ENCODE measurements at places on chromosomes 2 and 18. TPM values are rescaled to one million over a fixed set of nuclear protein-coding genes. Genes with fewer than 3 reads are reported as not detected.
A peak's percentile ranks its signal among the peaks of the same experiment; 100 is the strongest.

DNA sequence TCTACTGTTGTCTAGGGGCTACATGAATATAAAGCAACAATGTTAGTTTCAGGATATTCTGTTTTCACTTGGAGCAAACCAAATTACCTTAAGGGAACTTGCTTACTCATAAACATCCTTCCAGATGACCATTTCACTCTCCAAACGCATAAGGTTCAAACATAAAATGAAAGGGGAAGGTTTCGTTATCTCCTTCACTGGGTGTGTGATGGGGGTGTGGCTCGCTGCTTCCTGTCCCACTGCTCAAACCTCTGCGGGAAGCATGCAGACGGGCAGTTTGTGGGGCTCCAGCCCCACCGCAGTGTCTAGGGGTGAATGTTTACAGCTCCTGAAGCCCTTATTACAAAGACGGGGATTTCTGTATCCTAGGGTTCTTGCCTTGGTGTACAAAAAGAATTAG, 1310.9 kb upstream of the TMEFF2 start:
- no peak for DNase-seq

DNA sequence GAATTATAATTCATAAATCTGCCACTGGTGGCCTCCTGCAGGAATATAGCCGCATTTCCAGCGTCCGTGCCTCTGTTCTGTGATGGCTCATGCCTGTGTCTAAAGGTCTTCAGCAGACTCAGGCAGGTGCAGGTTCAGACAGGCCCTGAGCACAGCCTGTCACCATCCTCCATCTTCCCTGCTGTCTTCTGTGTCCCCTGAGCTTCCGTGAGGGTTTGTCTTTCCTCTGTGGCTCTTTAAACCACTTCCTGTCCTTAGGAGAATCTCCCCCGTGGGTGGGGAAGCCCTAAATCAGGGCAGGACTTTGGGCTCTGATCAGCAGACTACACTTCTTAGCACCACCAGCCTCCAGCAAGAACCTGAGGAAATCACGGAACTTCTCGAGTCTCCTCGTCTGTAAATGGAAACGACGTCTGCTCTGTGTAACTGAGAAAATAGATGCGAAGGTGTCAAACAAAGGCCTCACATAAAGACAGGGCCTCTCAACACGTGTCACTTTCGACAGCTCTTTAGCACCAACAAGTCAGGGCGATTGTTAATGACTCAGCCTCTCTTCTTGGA, 24.1 kb upstream of the NFATC1 start:
- DNase-seq: no peak

HOXD10 gene
- not detected for total RNA-seq

SAG gene
- total RNA-seq: not detected

- DNase-seq: no peak
These were observed 179.1 kb upstream of the CYP26B1 start for GRCh38 chr2:72326759-72327158.

- DNase-seq: no peak
These were observed 5.1 kb downstream of the ITGB6 start for GRCh38 chr2:160194946-160195345.

DNA sequence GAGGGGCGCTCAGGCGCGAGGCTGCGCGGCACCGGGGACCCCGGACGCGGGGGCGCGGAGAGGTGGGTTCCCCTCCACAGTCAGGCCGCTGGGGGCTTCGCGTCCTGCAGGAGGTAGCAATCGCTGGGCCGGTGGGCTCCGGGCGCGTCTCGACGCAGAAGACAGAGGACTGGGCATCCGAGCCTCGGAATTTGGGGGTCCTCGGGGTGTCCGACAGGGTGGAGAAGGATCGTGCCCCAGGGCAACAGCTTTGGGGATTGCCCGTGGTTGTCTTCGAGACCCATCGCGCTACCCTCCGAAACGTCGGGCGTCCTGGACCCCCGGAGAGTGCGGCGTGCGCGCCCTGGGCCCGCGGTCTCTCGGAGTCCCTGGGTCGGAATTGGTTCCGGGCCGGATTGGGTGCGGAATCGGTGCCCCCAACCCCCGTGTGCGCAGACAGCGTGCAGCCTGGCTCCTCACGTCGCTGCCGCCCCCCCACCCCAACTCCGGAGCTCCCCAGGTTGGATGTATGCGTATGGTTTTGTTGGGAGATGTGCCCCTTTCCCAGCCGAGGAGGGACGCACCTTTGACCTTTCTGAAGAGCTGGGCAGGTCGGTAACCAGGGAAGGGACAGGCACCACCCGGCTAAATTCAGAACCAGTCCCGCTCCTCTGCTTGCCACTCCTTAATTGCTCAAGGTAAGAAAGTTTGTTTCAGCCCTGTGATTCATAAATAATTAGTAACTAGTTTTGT, 750 bp downstream of the NPAS2 start:
- DNase-seq: no peak

GRCh38 chr18:7301094-7301493, 70.2 kb downstream of the LRRC30 start:
- DNase-seq: no peak

DNA sequence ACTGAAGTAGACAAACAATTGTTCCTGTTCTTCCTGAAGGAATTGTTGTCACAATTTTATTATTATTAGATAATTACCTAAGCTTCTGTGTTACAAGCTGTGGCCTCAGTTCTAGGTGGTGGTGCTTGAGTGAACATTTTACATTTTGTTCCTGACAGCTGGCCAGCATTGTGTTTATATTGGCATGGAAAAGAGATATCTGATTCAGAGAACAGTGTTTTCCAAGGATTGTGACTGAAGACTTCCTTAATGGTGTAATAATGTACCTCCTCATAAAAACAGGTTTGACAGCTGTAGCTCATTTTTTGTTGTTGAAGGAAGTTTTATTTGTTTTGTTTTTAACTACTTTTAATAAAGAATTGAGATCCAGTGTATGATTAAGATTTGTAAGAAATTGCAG, 95.2 kb downstream of the EPB41L5 start:
- DNase-seq: no peak

RTTN gene
- total RNA-seq: 6.3 TPM

- no peak for DNase-seq
These were observed 172.2 kb downstream of the DPP10 start for GRCh38 chr2:114614592-114614991.

DNA sequence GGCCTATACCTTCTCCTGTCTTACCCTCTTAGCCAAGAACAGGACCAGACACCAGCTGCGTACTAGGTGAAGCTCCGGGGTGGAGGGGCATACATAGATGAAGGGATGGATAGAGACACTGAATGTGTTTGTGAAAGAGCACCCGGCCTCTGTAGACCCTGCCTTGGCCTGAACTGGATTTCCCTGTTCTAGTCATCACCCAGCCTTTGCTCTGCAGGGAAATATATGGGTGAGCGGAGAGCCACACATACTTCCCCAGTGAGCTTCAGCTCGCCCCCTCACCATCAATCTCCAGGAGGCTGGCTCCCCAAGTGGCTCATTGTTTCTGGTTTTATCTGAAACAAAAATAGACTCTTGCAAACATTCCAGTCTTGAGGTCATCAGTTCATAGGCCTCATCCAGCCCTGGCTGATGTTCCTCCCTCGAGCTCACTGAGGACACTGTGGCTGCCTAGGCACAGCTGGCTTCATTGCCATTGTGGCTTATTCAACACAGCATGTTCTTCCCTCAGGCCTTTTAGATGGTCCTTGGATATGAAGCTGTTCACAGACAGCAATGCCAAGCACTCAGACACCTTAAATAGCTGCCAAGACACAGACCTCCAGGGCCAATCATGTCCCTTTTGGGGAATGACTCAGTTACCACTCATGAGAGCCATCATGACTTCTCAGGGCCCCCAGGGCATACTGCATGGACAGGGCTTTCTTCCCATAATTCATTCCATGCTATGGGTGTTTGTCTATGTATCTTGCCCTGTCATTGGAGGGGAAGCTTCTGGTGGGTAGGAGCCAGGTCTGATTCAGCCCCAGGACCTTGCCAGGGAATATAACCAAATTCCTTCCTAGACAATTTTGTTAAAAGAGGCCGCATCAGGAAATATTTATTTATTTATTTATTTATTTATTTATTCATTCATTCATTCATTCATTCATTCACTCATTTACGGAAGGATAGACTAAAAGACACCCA, 82.4 kb downstream of the TTC32 start:
- peak; percentile 56 for DNase-seq

KCNG2 gene
- not detected for total RNA-seq

- no peak for DNase-seq
These were observed 64.7 kb upstream of the TLK1 start for GRCh38 chr2:171225302-171225980.

DNA sequence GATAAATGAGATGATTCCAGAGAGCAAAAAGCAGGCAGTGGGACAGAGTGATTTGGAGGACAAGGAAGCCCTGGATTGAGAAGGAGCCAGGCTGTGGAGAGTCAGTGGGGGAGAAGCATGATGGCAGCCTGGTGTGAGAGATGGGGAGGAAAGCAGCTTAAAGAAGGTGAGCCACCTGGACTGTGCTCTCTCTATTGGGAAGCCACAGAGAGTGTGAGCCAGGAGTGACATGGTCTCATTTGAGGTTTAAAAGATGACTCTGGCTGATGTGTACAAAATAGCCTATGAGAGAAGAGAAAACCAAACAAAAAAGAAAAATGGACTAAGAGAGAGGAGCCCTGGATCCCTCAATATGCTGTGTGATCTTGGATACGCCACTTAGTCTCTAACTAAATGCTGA, 12.9 kb upstream of the EPAS1 start:
- DNase-seq: peak; percentile 34

DNA sequence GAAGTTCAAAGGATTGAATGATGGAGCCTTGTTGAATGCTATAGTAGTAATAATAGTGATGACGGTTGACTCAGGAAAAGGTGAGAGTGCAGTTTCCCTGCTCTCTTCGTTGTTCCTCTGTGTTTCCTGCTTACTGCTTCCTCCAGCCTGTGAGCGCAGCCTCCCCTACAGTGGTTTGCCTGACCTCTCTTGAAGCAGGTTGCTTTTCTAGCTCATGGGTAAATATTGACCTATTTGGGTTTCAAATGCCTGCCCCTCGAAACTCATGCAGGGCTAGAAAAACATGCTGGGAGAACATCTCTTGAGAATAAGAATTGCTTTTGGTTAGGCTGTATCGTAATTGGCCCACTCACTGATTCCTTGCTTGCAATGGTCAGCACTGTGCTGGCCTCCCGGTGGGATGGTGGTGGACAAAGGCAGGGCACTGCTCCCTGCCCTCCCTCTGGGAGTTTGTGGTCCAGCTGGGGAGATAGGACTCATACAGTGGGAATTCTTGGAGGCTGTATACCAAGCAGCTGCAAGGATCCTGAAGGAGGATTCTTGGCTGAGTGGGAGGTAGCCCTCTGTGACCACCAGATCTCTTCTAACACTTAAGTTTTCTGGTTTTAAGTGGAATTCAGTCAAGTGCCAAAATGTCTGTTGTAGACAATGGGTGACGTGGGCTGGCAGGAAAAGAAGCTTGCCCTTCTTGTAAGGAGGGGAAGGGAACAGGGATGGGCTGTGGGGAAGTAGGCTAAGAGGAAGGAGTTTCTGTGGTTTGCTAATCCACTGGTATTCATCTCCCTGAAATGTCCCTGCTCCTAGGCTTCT, 5.4 kb upstream of the RNF181 start:
- peak; percentile 74 for DNase-seq

- DNase-seq: no peak
These were observed 19.0 kb upstream of the CXCR4 start for GRCh38 chr2:136136931-136137330.

DNA sequence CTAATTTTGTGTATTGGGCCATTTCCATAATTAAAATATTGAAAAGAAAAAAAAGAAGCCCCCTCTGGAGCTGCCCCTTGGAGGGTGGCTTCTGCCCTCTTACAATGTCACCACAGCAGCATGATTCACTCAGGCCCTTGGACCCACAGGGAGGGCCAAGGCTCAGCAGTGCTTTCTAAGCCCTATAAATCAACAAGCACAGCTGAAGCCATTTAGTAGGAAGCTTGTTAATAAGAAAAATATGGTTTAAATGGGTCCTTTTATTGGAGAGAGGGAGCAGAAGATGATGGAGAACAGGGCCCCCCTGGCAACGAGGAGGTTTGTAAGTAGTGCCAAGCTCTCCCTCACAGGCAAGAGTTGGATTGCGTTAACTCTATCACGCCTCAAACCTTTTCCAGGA, 107.6 kb upstream of the FZD7 start:
- no peak for DNase-seq

MC4R gene
- not detected for total RNA-seq

DNA sequence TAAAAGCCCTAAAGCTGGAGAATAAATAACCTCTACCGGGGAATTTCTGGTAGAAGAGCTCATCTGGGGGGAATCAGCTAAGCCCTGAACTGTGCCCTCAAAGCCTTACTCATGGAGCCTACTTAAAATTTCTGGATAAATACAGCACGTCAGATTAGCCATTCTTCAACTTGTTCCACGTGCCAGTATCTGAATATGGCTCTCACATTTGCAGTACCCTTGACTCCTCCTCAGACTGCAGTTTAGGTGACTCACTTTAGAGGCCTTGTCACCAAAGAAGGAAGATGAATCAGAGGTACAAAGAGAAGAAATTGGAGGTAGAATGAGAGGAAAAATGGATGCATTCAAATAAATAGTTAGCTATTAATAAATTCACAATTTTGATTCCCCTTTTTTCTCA, 34.6 kb upstream of the POTEC start:
- no peak for DNase-seq

- DNase-seq: no peak
These were observed 119.5 kb downstream of the NUP35 start for GRCh38 chr2:183243758-183244157.

- DNase-seq: no peak
These were observed 43.1 kb upstream of the LONRF2 start for GRCh38 chr2:100365434-100365833.

ABCG8 gene
- not detected for total RNA-seq

MBP gene
- total RNA-seq: 15.8 TPM

STARD6 gene
- total RNA-seq: not detected

HOXD13 gene
- not detected for total RNA-seq

- no peak for DNase-seq
These were observed 14.0 kb downstream of the NABP1 start for GRCh38 chr2:191691898-191692297.

DNA sequence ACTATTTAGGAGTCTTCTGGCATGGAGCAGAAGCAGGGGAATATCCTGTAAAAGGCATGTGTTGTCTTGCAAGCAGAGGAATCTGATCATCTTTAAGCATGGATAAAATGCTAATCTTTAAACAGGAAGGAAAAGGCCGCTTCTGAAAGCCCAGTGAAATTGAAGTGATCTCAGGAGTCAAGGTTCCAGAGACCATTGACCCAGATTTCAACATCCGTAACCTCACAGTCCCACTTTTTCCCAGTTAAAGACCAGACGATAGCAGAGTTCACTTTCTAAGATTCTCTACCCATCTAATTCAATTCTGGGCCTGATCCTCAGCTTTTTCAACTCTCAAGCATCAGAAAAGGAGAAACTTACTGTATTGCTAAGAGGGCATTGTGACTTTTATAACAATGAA, 332.2 kb upstream of the LRP1B start:
- no peak for DNase-seq

DNA sequence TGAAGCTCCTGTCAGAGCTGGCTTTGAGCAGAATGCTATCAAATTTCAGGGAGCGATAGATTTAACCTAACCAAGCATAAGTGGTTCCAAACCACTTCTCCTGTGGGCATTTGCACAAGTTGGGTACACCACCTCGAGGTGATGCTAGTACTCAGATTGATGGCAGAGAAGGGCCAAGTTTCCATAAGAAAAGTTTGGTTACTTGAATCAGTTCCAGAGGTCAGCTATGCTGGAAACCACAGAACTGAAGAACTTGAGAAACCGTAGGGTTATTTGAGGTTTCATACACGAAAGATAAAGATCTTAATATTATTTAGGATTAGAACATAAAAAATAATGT, 238.2 kb upstream of the SOX11 start:
- no peak for DNase-seq

TMEM163 gene
- total RNA-seq: 3.1 TPM

Data from right atrium auricular region (tissue), 2 donors.